B cell (primary cell): ENCODE measurements at places on chromosomes 4 and X. TPM values are rescaled to one million over a fixed set of nuclear protein-coding genes. Genes with fewer than 3 reads are reported as not detected.
A peak's percentile ranks its signal among the peaks of the same experiment; 100 is the strongest.

GRCh38 chrX:55187281-55187680 is 32.9 kb upstream of the PAGE5 start:
- H3K27me3 ChIP-seq, result no peaks in the 10 kb centered on the region
- no peaks in the 10 kb centered on the region for H3K36me3 ChIP-seq
- no peak overlapping the region for H3K27ac ChIP-seq

- DNase-seq, result no peak
- no peaks in the 10 kb centered on the region for H3K27me3 ChIP-seq
- H3K4me1 ChIP-seq, result no peaks in the 10 kb centered on the region
- H3K36me3 ChIP-seq, result no peaks in the 10 kb centered on the region
Measured at GRCh38 chr4:17115583-17115982, 217.1 kb upstream of the LDB2 start.

GRCh38 chrX:118254611-118255010 is 91.3 kb upstream of the WDR44 start:
- H3K4me3 ChIP-seq, result no peak overlapping the region
- peak; percentile 37 for DNase-seq
- no peak overlapping the region for H3K27ac ChIP-seq

Gene CFI
- not detected in 2 replicates for total RNA-seq

Gene SLC9B2
- total RNA-seq, result 37.4 and 37.6 TPM in 2 replicates
